ENCODE measurements at places on chromosomes 2 and 18.

GRCh38 chr2:167992278-167992677 lies 255.1 kb downstream of the STK39 start:
- DNase-seq: no peak

DNA sequence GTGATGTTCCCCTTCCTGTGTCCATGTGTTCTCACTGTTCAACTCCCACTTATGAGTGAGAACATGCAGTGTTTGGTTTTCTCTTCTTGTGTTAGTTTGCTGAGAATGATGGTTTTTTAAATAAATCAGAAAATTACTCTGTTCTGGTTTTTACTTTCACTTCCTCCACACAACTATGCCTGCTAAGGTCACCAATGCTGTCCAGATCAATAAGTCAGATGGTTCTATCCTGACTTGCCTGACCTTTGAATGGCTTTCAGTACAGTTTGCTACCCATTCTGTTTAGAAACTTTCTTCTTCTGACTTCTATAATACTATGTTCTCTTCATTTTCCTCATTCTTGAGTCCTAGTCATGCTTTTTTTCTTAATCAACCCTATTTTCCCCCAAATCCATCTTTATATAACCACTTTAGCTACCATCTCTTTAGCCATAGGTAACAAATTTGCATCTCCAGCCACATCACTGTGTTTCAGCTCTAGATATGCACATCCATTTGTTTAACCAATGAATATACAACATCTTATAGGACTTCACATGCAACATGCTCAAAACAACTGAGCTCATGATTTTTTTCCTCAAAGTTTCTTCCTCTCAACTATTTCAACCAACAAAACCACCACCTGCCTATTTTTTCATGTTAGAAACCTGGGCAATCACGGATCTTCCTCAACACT lies 58.8 kb upstream of the SLC38A11 start:
- DNase-seq: no peak

DNA sequence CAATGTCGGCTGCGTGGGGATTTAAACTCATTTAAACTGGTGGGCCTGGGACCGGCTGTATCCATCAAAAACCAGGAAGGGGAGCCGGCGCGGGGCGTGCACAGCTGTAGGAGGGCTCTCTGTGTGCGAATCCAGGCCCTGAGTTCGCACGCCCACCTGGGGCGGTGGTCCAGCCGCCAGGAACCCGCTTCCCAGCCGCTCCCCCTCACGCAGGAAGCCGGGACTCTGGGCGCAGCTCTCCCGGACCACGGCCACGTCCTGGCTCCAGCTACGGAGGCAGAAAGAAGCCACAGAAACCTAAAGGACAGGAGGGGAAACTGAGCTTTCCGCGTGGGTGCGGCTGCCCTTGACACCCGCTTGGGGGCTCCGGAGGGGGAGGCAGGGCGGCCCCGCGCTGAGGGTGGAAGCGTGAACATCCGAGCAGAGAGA lies 80.6 kb downstream of the GFPT1 start:
- DNase-seq: no peak

DNA sequence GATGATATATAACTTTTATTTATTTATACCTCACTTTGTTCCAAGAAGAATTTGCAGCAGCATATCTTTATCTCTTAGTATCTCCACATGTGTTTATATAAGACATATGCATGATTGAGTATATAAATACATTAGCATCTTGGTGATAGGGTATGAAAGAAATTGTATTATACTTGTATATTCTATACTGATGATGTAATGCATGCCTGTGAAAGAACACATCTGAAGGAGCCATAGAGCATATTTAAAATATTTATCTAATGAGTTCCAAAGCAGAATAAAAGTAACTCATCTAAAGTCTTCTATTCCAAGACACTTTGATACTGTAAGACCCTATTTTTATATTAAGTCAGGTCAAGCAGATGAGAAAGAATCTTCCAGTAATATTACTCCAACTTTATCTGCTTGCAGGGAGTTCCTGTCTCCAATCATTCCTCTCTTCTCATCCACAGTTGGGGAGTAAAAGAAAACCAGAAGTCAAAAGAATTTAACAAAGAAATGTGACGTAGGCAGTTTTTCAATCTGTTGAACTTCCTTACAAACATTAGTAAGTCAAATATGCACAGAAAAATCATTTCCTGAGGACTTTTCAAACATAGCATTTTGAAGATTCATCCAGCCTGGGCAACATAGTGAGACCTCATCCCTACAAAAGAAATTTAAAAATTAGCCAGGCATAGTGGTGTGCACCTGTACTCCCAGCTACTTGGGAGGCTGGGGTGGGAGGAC lies 76.7 kb downstream of the DTNB start:
- no peak for DNase-seq

All from hematopoietic multipotent progenitor cell treated with erythropoietin and hydrocortisone succinate and interleukin-3 and kit ligand, for 17 days (in vitro differentiated cells).